Sigmoid colon (tissue), 7 donors: ENCODE measurements at places on chromosomes 12 and 14. TPM values are rescaled to one million over a fixed set of nuclear protein-coding genes. Genes with fewer than 3 reads are reported as not detected.

DNA sequence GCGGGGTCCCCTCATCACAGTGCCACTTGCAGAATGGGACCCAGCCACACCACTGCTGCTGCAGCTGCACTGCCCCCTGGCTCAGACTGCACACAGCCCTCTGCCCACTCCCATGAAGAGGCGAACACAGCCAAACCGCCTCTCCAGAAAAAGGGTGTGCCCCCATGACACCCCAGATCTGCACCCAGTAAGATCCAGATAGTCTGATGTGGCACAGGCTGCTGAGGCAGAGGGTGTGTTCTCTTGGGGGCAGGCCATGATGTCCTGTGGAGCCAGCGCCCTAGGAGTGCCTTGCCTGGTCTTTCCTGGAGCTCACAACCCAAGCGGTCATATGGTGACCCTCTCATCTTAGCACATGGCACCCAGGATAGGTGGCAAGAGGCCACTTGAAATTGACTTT, 44.4 kb downstream of the SLC8B1 start:
- no peak overlapping the region for H3K4me3 ChIP-seq
- no peaks in the 10 kb centered on the region for H3K4me1 ChIP-seq
- peaks cover 33% of the 10 kb centered on the region for H3K36me3 ChIP-seq
- no peaks in the 10 kb centered on the region for H3K27me3 ChIP-seq

DNA sequence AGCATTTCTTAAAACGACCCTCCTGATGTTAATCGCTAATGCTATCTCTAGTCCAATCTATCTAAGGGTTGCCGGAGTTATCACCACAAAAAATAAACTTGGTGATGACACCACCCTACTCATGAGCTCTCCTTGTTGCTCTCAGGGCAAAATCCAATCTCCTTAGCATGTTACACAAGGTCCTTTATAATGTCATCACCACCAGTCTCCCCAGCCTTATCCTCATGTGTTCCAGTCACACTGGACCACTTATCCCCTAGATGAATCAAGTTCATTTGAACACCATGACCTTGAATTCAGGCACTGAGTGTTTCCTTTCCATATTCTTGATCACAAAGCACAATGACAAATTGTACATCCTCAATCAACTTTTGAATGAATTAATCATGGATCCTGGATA, 19.0 kb upstream of the DRAM1 start:
- no peak overlapping the region for H3K4me3 ChIP-seq
- H3K27ac ChIP-seq, result no peak overlapping the region
- no peaks in the 10 kb centered on the region for H3K27me3 ChIP-seq
- DNase-seq, result no peak

DNA sequence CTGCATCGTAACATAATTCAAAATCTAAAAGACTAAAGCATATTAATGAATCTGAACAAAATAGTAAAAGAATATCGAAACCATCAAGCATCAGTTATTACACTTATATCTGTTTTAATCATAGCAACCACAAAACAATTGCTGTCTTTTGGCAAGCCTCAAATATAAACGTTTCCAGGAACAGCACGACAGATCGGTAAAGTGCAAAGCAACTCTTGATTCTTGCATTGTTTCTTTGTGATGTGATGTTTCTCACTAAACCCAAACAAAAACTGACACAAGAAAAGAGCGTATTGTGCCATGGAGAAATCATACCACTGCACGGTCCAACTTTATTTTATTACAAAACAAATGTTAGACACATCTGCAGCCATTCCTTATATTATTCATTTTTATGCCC, 9.2 kb upstream of the MYF6 start:
- H3K4me1 ChIP-seq, result no peaks in the 10 kb centered on the region
- no peak for DNase-seq
- H3K36me3 ChIP-seq, result no peaks in the 10 kb centered on the region
- H3K27ac ChIP-seq, result no peak overlapping the region

DNA sequence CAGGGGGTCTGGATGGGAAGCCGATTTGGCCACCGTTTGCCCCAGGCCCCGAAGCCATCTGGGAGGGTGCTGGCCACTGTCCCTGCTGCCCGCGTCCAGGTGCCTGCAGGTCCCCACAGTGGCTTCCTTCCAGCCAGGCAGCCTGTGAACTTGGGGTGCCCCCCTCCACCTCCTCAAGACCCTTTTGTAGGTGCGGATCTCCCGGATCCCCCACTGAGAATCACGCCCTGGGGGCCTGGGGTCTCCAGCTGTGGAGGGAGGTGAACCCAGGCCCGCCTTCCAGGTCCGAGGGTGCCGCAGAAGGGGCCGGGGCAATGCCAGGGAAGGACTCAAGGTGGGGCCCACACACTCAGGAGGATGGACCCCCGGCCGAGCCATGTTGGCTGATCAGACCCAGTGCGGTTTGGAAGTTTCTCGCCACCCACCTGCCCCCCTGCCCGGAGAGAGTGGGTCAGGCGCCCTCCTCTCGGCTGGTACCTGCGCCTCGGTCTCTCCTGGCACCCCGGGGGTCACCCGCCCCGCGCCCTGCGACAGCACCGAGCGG, 1.7 kb downstream of the MMP17 start:
- H3K36me3 ChIP-seq, result no peaks in the 10 kb centered on the region
- peak overlapping the region; percentile 58 for H3K4me3 ChIP-seq
- DNase-seq, result peak; percentile 72

- no peaks in the 10 kb centered on the region for H3K4me1 ChIP-seq
- peak within 1 kb of the TSS; percentile 62 for H3K4me3 ChIP-seq
- no peaks in the 10 kb centered on the region for H3K27me3 ChIP-seq
- DNase-seq, result peak; percentile 94
- peak within 1 kb of the TSS; percentile 90 for H3K27ac ChIP-seq
Measured at GRCh38 chr12:121209624-121210572, at the start of gene P2RX4. Gene P2RX4 (plus strand): TSS chr12:121210129. CDS start chr12:121210165, 36 bp downstream.

DNA sequence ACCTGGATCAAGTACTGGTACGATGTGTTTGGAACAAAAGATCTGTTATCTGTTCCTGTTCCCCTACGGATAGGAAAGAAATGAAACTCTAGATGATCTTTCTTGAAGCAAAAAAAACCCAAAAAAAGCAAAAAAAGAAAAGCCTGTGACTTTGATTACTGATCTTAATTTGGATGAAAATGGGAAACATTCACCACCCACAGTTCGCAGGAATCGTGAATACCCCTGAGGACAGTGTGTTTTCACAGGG, 138.7 kb upstream of the LMNTD1 start:
- no peaks in the 10 kb centered on the region for H3K27me3 ChIP-seq
- no peak for DNase-seq
- H3K4me1 ChIP-seq, result no peaks in the 10 kb centered on the region
- no peak overlapping the region for H3K27ac ChIP-seq
- H3K4me3 ChIP-seq, result no peak overlapping the region

Gene TAS2R30
- polyA plus RNA-seq, result 0.36 TPM
